ENCODE measurements at places on chromosomes 2 and 18.

GRCh38 chr18:28801876-28802275, 624.9 kb upstream of the CDH2 start:
- no peak for DNase-seq

DNA sequence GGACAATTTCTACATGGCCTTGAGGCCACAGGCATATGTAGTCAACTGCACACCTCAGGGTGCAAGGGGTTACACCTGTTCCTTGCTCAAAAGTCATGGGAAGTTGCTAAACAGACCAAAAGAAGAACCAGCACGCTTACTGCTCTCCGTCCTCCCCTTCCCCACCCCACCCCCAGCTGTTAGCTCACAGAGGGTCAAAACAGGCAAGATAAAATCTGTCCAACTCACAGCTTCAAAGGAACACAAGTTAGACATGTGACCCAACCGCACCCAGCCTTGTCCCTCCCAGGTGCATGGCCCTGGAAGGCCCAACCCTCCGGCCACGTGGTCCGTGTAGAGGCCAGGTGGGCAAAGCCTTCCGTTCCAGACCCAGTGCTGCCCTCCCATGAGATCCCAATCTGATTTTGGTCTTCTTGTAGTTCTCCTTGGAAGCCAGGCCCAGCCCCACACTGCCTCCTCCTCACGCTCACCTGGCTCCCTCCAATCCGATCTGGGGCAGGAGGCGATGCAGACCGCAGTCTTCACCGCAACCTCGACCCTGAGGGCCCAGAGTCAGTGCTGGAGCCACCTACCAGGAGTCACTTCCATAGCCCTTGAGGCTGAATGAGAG, 14.5 kb upstream of the ASPRV1 start:
- peak; percentile 65 for DNase-seq

- no peak for DNase-seq
Observed at GRCh38 chr2:158217593-158217992, 115.9 kb downstream of the UPP2 start.

GRCh38 chr2:171889333-171889732, 4.7 kb downstream of the SLC25A12 start:
- DNase-seq: no peak
